ENCODE measurements at places on chromosomes 3 and 15. TPM values are rescaled to one million over a fixed set of nuclear protein-coding genes. Genes with fewer than 3 reads are reported as not detected.

GRCh38 chr3:95184038-95184437 lies 1121.2 kb downstream of the NSUN3 start:
- DNase-seq = no peak

DNA sequence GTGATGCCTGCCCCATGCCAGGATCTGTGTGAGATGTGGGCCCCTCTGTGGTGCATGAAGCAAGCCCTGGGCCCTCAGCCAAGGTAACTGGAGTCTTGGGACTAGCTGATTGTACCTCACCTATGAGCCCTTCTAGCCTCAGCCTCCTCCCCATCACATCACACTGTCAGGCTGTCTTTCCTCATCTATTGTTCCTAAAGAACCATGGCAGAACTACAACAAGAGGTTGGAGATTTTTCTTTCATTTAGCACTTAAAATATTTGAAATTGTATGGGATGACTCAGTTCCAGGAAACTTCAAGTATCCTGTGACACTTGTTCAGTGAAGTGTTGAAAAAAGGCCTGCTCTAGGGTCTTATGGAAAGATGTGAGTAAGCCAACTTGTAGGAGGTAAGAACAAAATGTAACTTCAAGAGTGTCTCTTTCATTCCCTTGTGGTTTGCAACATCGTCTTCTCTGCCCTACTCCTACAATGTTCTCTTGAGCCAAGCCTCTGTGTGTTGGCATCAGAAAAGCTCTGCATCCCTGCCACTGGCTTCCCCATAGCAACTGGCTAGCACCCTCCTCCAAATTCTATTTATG lies 58.7 kb upstream of the TIPARP start:
- peak; percentile 53 for DNase-seq

DNA sequence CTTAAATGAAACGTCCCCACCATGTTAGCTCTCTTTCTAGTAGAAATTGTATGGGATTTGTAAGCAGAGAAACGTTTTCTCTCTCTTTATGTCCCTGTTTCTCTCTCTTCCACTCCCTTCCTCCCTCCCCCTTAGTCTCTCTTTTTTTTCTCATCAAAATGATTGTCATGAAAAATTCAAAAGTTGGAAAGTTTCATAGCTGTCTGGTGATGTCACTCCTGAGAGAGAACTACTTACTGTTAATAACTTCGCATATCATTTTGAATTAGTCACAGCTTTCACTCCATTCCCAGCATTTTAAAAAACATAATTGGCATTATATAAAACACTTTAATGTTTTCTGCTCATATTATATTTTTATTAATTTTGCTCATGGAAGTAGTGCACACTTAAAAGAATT lies 331.1 kb downstream of the C3orf38 start:
- no peak for DNase-seq

DNA sequence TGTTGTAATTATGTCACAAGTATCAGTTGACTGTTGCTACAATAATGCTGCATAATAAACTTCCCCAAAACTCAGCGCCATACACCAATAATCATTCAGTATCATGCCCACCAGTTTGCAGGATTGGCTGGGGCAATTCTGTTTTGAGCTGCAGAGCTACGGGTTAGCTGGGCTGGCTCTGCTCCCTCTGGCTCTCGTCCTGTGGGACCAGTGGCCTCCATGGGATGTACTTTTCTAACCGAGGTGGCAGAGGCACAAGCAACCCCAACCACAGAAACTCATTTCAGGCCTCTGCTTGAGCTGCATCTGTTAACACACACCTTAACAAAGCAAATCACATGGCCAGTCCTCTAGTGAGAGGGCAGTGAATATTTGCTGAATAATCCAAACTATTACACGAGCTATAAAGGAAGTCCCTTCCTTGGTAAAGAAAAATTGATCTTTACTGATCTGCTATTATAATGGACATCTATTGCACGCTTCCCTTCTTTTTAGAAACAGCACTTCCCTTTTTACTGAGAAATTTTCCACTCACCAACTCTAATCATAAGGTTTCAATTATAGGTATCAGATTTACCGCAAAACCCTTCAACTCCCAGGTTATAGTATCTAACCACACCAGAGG lies 10.9 kb upstream of the BCL2A1 start:
- DNase-seq = no peak

DNA sequence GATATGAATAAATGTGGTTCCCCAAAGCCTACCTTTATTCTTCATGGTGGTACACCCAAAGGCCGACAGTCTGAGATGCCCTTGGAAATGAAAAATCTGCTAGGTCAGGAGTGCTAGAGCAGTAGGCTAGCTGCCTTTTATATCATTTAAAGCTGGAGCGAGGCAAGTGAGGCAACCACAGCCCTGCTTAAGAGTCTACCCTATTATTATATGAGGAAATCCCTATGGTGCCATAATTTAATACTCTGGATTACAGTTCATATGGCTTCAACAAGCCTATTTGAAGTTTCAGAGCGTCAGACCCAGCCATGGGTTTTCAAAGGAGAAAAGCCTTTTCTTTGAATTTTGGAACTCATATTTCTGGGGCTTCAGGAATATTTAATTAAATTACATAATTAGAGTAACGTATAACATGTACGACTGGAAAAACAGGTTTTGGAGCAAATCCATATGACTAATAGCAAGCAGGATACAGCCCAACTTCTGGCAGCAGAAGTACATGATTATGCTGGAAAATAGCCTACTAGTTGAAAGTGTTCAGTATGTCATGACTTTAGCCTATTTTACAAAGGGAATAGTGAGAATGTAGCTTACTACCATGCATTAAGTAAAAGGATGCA lies 18.0 kb upstream of the SLTM start:
- peak; percentile 86 for DNase-seq

DNA sequence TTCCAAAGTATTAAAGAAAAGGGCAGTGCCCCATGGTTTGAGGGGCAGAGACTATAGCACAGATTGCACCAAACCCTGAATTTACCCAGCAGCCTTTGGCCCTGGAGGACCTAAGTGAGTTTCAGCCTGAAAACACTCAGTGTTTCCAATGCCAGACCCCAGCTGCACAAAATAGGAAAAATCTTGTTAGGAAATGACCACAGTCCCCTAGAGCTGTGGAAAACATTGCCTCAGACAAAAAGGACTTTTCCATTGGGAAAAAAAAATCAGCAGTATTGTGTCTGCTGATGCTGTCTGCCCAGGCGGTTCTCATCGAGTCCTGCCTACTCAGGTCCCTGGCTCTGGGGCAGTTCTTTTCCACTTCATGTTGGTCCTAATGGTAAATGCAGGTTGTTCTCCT lies 121.7 kb upstream of the DLG1 start:
- DNase-seq = peak; percentile 95

- no peak for DNase-seq
Observed at GRCh38 chr3:155629556-155629955, 115.3 kb downstream of the PLCH1 start.

DNA sequence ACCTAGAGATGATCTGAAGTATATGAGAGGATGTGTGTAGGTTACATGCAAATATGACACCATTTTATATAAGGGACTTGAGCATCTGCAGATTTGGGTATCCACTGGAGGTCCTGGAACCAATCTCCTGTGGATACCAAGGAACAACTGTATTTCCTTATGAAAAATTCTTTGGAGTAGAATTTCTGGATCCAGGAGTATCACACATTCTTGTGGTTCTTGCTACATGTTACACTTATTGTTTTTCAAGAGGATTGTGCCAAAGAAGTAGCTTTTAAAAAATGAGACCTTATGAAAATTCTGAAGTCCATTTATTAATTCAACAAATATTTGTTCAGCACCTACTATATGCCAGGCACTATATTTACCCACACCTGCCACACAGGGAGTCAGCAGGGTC lies 15.7 kb upstream of the TBC1D23 start:
- DNase-seq = no peak

- no peak for DNase-seq
Observed at GRCh38 chr3:23781051-23781450, 24.7 kb upstream of the UBE2E1 start.

GRCh38 chr15:65287520-65287855 lies 805 bp upstream of the PARP16 start:
- DNase-seq = no peak

DNA sequence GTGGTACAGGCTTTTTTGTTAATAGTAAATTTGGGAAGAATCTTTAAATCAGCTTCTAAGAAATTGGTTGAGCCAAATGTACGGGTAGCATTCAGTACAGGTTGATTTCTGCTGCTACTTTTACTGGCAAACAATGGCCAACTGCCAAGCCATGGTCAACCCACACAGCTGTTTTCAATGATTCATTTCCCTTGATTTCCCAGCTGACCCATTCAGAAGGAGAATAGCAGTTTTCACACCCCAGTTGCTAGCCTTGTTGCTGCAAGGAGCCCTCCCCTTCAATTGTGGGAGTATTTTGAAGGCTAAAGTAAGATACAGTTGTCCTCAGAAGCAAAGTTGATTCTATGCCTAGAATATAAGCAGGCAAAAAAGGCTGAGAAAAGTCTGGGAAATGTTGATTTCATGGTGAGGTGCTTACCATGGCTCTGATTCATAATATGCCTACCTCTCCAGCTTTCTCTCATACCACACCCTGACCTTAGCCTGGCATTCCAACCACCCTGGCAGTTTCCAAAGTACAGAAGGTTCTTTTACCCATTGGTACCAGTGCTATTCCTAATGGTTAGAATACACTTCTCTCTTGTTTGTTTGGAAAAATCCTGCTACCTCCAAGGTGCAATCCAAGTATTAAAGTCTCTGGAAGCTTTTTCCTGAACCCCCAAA lies 320.3 kb upstream of the TGFBR2 start:
- DNase-seq = peak; percentile 84

DNA sequence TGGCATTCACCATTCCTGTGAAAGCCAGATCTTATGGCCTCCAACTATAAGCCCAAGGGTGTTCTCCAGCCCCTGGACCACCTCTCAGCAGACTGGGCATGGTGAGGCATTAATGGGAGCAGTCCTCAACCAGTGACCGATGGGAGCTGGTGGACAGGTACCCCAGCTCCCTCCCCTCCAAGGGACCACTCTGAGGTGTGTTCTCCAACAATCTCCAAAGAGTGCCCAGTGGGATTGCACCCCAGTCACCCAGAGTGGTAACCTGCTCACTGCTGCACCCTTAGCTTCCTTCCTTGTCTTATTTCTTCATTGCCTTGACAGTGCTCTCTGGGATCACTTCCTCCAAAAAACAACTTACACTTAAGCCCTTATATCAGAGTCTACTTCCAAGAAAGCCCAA lies 8.2 kb upstream of the ITGA11 start:
- DNase-seq = no peak

DNA sequence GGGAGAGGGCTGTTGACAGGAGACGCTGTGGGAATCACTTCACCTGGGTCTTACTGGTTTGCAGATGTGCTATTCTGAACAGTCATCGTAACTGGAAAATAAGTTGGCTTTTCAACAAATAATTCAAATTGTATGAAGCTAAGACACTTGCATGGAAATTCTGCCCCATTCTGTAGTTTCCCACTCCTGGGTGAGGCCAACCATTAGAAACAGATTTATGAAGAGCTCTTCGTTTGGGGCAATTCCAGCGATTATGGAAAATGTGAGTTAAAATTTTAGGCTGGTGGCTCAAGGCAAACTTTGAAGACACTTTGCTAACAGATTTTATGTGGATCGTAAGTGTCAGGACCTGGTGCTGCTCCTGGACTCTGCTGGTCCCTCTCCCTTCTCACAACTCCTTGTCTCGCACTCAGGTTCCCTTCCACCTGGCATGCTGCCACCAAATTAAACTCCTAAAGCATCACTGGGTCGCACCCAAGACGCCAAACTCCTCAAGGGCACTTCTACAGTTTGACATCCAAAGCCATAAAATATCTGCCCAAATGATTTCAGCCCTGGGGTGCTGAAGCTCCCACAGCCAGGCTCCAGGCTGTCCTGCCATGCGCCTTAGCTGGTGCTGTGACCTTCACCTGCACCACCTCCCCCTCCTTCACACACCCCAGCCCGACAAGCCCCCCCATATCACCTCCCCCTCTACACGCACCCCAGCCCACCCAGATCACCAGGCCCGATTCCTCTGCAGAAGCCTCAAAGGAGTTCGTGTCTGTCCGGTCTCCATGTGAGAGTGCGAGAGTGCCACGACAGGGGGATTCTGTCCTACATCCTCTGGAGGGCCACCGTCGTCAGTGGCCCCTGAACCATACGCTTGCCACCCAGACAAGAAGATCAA lies 138.4 kb downstream of the NSMCE3 start:
- no peak for DNase-seq

GRCh38 chr15:34160735-34161134 lies 49.2 kb downstream of the KATNBL1 start:
- DNase-seq = no peak

DNA sequence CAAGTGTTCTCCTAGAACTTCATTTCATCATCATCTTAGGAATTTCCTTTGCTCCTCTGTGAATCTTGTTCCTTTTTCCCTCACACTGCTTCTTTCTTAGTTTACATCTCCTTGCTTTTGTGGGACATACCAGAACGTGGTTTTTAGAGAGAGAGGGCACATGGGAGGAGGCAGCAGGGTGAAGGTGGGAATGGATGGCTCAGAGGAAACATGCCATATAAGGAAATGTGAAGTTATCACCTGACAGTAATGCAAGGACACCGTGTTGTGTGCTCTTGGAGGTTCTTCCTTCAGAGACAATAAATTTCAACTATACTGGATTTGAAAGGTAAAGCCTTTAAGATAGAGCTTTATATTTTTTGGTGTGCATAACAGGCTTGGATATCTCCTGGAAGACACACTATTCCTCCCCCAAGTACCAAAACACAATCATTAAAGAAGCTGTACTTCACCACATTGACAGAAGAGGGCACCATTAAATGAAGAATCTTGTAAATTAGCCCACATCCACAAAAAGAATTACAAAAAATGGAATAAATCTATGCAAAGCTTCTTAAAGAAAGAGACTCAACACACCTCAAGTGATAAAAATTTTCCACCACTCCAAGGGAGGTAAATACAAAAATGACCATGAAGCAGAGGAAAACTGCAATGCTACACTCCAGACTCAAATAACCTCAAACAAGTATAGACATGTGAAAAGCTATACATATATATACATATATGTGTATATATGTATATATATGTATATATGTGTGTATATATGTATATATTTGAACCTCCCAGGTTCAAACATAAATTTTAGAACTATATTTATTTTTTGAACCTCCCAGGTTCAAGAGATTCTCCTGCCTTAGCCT lies 26.1 kb downstream of the RPL39L start:
- DNase-seq = peak; percentile 52

The SPSB4 gene
- under 0.01 TPM for total RNA-seq

The PSMD2 gene
- total RNA-seq = 428 TPM

The RAB27A gene
- total RNA-seq = 6.8 TPM

The LRRC15 gene
- total RNA-seq = 0.51 TPM

The NEK10 gene
- 1.9 TPM for total RNA-seq

The TMEM108 gene
- total RNA-seq = not detected

The MNS1 gene
- total RNA-seq = 0.13 TPM

The GOLGA8J gene
- total RNA-seq = not detected

The LARP6 gene
- total RNA-seq = 9.1 TPM

The CHRNA7 gene
- 0.38 TPM for total RNA-seq

Data from dermis microvascular lymphatic vessel endothelial cell (primary cell).